ENCODE measurements at places on chromosomes 3 and 15.

DNA sequence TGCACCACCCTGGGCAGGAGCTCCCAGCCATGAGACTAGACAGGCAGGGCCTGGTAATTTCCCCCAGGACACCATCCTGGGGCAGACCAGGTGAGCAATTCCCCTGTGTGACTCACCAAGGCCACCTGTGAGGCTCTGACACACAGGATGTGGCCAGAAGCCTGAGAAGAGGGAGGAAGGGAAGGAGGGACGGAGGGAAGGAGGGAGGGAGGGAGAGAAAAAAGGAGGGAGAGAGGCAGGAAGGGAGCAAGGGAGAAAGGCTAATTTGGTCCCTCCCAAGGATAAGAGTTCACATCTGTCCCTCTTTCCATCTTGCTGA lies 25.9 kb downstream of the WNT7A start:
- no peak for DNase-seq

DNA sequence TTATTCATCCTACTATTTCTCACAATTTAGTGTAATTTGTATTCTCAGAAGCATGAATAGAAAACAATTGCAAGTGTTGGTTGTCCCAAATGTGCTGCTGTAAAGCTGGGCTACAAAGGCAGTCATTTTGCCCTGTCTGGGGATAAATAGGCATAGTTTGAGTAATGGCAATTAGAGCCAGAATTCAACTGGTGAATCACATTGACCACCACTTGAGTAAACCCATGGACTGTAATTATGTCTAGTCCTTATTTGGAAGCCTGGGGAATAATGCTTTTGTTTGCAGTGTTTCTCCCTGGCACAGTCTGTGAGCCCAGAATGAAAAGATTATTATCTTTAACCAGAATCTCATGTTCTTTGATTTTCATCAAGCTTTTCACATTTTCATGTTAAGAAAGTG lies 30.5 kb upstream of the CHL1 start:
- DNase-seq, result no peak

DNA sequence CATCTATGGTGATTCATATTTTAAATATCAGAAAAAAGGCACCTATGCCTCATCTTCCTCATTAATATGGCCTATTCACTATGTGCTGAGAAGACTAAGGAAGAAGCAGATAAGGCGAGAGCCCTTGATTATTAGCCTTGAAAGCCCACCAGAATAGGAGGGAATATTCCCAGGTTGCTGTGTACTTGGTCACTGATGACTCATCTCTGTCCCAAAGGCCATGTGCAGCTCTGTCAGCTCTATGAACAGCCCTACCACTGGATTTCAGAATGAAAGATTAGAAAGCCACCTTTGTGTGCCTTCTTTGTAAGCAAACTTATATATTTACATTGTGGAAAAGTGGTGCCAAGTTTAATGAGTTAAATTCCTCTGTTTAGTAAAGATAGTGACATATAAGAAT lies 211.5 kb downstream of the NFKBIZ start:
- no peak for DNase-seq

GRCh38 chr3:186342197-186342596 lies 19.8 kb downstream of the DGKG start:
- no peak for DNase-seq

- DNase-seq, result peak; percentile 32
Observed at GRCh38 chr3:47283193-47283537, 421 bp downstream of the KLHL18 start.

All from glutamatergic neuron (in vitro differentiated cells).